Body of pancreas (tissue), 4 donors: ENCODE measurements at places on chromosomes 7 and 10. TPM values are rescaled to one million over a fixed set of nuclear protein-coding genes. Genes with fewer than 3 reads are reported as not detected.
A peak's percentile ranks its signal among the peaks of the same experiment; 100 is the strongest.

- no peak for DNase-seq
These were observed 81.2 kb downstream of the ANKRD7 start for GRCh38 chr7:118305671-118306070.

The SCART1 gene
- 3.9 TPM for total RNA-seq

DNA sequence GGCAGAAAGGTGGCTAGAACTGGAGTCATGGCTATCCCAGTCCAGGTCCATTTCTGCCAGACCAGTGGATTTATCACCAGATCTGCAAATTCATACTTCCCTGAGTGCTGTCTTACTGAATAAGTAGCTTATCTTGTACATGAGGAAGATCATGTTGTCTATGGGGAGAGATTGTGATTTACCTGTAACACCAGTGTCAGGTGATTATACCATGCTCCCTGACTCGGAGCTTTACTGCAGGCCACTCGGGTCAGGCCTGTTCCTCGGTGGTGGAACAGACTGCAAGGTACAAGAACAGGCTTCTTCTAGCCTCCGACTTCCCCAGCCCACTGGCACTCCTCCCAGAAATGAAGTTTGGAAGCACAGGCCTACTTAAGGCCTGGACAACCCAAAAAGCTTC, 42.6 kb upstream of the DLG5 start:
- DNase-seq = no peak

GRCh38 chr7:116363637-116364432, 135.7 kb upstream of the CAV2 start:
- DNase-seq = no peak

DNA sequence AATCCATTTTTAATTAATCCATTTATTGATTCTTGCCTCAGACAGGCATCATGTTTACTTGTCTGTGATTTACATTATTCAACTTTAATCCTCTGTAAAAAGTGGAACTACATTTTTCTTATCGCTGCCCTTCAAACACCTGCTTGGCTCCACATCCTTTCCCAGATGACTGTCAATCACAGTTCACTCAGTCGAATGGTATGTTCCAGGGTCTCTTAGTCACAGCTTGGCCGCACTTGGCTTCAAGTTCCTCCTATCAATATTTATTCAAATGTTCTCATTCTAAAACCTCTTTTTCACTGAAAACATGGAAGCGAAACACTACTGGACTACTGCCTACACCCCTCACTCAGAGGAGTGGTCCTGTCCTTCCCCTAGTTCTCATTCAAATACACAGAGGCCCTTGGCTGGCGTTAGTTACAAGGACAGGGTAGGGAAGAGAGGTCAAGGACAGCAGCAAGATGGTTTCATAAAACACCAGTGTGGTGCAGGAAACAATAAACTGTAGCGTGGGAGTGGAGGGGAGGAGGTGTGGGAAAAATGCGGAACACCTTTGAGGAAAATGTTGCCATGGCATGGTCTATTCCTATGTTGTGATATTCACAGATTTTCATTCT, 143.2 kb downstream of the USP6NL start:
- peak; percentile 73 for DNase-seq

The SPACDR gene
- total RNA-seq = not detected

The CTNNA3 gene
- total RNA-seq = 0.33 TPM

DNA sequence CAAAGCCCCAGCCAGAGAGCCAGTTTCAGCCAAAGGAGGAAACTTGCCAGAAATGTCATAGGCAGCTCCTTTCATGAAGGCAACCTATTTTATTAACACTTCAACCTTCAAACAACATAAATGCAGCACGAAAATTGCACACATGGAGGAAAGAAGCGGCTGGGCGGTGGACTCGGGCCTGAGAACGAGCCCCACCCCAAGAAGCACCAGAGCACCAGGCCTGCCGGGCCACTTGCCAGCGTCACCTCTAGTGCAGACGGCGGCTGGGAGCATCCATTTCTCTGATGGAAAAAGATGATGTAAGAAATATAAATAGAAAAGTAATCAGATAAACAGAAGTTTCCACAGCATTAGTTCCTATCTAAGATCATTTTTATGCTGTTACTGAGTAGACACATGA, 100.0 kb downstream of the TCERG1L start:
- DNase-seq = no peak

The CYP3A7 gene
- total RNA-seq = not detected

GRCh38 chr7:128939861-128940410, 2.2 kb downstream of the IRF5 start:
- DNase-seq = no peak

The NEURL1 gene
- total RNA-seq = 25.1 TPM

GRCh38 chr10:12906051-12906541, 95.4 kb downstream of the CCDC3 start:
- DNase-seq = peak; percentile 7

DNA sequence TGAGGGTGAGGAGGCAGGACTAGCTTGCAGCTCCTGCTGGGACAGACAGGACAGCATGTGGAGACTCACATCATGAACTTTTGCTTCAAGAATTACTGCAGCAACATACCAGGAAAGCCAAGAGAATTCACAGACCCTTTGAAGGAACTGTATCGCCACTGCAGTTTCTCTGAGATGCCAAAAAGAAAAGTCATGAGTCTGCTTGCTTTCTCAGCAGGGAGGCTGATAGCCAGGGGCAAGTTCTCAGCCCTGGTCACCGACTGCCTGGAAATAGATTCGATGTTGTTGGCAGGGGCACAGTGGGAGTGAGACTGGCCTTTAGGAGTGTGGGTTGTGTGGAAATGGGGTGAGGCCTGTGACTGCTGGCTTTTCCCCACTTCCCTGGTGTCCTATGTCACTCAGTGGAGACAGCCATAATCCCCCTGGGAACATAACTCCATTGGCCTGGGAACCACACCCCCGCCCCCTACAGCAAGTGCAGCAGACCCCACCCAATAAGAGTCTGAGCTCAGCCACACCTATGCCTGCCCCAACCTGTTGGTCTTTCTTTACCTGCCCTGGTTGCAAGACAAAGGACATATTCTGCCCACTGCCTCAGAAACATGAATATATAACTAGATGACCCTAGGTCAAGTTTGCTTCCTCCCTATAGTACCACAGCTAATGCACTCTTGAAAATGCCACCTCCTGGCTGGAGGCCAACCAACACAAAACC, 1.6 kb upstream of the SAMD9 start:
- DNase-seq = no peak

The INMT gene
- 48.1 TPM for total RNA-seq

GRCh38 chr10:72597897-72598296, 28.0 kb downstream of the MICU1 start:
- no peak for DNase-seq

The GRID2IP gene
- total RNA-seq = 1.6 TPM

DNA sequence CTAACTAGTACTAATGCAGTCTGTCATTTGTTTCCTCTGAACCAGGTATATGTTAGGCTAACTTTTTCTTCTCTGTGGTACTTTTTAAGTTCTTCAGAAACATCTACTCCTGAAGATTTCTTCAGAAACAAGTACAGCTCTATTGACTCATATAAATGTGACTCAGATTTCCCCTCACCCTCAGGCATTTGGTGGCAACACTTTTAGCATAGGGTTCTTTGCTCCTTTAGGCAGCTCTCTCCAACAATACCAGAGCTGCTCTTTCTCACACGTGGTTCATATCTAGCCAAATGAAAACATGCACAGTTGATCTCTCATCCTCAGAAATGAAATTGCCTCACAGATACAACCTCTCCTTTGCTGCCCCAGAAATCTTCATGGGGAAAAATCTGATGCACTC, 939.8 kb downstream of the SORCS1 start:
- no peak for DNase-seq

DNA sequence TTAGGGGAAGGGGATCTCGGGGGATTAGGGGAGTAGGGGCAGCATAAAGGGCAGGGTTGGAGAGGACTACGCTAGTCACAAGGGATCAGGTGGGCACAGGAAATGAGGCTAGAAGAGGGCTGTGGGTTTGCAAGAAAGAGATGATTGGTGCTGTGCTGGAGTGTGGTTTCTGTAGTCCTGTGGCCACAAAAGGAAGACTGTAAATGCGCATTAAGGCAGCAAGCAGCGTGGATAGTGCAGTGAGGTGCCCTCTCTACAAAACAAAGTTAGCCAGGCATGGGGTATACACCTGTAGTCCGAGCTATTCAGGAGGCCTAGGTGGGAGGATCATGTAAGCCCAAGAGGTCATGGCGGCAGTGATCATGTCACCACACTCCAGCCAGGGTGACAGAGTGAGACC, 212.1 kb downstream of the MLLT10 start:
- DNase-seq = no peak

DNA sequence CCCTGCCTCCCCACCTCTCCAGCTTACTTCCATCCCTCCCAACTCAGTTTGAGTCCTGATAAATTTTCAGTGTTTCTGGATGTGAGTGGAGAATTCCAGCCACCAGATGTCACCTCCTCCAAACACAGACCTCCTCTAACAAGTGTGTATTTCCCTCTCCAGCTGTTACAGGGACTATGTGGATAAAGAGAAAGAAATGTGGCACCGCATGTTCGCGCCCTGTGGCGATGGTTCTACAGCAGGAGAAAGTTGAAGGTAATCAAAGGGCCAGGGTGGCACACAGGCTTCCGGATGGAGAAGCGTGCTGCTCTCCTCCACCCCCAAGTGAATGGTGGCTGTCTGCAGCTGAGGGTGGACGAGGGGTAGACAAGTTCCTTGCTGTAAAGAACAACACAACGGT, 14.7 kb downstream of the FKBP6 start:
- peak; percentile 40 for DNase-seq

DNA sequence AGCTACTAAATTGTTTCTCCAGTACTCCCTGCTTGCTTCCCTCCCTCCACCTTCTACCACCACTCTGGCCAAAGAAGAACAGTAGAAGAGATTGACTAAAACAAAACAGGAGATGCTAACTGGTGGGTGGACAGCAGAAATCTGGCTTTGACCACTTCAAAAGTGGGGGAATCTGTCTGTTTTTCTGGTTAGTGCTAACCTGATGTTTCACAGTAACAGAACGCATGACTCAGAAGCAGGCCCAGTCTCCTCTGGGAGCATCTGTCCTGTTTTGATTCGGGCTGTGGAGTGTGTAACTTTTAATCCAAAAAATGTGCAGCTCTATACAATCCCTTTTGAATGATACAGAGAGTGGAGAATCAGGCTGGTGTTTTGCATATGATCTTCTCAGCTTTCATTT, 32.7 kb upstream of the ZNF438 start:
- DNase-seq = peak; percentile 22

- DNase-seq = no peak
These were observed 78.5 kb upstream of the PDCD4 start for GRCh38 chr10:110793128-110793812.

DNA sequence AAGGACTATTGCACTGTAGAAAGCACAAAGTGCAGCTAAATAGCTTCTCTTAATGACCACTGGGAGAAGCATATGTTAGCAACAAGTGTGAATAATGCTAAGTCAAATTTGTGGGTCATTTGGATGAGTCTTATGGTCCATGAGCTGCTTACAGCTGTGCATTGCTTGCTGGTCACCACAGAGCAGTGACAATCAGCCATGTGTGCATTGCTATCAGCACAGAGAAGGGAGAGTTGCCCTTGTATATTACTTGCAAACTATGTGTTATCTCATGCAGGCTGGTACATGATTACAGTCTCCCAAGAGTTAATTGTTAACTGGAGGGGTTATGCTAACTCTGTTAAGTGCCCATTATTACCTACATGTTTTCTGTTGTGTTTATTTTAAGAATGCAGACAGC, 25.7 kb downstream of the MRPS33 start:
- no peak for DNase-seq

The UNC5B gene
- 11.2 TPM for total RNA-seq

- peak; percentile 65 for DNase-seq
These were observed 538 bp downstream of the AHCYL2 start for GRCh38 chr7:129225206-129225930.

DNA sequence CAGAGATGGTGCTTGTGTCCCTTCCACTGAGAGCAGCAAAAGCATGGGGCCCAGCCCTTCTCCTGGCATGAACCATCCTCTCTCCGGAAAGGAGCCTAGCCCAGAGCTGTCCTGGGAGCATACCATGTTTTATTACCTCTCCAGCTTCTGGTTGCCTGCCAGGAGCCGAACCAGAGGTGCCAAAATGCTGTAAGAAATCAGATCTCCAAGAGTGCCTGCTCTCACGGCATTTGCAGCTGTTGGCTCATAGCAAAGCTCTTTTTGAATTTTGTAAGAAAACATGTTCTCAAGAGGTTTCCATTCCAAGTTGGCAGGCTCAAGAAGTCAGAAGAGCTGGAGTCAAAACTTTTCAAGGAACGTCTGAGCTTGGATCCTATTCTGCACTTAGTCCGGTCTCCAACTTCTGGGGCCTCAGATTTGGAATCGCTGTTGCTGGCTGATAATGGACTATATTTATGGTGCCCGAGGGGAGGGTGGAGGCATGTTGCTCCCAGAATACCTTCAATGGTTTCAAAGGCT, 211.7 kb upstream of the MKI67 start:
- no peak for DNase-seq

The PALD1 gene
- 11.7 TPM for total RNA-seq

- no peak for DNase-seq
These were observed 75.5 kb upstream of the PPP2R2D start for GRCh38 chr10:131825150-131825848.

DNA sequence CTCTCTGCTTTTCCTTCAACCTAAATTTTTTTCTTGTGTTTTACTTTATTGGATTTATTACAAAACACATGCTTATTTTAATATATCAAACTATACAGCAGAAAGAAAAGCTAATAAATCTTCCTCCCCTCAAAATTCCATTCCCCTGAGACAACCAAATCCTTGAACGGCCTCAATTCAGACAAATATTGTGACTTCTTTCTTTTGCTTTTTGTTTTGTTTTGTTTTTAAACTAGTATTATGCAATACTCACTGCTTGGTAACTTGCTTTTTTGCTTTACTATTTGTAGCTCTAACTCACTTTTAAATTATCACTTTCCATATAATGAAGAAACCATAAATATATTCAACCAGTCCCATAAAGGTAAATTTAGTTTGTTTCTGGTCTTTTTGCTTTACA, 59.4 kb upstream of the CDK1 start:
- DNase-seq = no peak

DNA sequence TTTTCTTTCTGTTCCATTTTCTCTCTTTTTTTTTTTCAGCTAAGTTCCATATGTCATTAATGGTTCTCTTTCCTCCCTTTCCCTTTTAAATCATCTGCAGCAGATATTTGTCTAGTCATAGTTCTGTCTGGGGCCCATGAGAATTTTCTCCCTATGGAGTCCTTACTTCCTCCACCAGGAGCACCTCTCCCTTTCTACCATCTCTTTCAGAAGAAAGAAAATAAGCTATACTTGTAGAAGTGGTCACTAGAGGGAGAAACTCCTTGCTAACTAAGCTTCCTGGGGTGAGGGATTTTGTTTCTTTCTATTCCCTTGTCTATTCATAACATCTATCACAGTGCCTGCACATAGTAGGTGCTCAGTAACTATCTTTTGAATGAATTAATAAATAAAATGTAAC, 230.2 kb upstream of the HPS1 start:
- DNase-seq = no peak

- peak; percentile 85 for DNase-seq
These were observed 7.8 kb upstream of the TRIM56 start for GRCh38 chr7:101077303-101078086.

DNA sequence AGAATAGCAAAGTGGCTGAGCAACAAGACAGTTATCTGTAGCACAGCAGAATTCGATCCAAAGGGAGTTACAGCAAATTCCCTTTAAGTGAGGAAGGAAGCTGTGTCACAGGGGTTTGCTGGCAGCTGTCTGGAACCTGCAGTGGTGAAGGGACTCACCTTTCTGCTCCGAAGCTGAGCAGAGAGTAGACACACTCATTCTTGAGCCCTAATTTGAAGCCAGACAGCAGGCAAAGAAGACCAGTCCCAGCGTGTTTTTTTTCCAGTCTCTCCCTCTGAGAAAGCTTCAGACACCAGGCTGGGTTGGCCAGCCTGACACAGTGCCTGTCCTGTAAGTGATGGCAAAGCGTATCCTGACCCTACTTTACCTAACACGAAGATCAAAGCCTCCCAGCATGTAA, 210.7 kb downstream of the TRIL start:
- DNase-seq = no peak
